ENCODE measurements at places on chromosomes 6 and 20.

DNA sequence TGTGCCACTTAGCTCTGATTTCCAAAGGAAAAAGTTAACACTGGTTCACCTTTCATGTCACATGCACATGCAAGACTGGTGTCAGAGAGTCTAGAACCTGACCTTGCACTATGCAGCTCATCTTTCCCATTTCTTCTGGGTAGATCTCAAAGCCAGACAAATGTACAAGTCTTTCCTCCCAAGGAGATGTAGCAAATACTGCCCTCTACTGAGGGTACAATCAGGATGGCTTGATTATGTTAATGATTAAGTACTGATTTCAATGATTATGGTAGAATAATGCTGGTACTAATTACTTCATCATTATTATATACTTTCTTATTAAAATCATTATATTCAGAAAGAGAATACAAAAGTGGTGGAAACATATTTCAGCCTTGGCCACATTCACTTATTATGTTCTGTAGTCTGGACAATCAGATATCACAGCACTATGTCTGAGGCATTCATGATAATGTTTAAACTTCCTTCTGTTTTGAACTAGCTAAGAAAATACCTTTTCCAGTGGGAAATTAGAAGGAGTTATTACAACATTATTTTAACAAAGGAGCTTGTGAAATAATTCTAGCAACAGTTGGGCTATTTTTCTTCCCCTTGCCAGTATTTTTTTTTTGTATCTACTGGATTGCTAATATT, 68.5 kb upstream of the FOXO3 start:
- DNase-seq: peak; percentile 30

DNA sequence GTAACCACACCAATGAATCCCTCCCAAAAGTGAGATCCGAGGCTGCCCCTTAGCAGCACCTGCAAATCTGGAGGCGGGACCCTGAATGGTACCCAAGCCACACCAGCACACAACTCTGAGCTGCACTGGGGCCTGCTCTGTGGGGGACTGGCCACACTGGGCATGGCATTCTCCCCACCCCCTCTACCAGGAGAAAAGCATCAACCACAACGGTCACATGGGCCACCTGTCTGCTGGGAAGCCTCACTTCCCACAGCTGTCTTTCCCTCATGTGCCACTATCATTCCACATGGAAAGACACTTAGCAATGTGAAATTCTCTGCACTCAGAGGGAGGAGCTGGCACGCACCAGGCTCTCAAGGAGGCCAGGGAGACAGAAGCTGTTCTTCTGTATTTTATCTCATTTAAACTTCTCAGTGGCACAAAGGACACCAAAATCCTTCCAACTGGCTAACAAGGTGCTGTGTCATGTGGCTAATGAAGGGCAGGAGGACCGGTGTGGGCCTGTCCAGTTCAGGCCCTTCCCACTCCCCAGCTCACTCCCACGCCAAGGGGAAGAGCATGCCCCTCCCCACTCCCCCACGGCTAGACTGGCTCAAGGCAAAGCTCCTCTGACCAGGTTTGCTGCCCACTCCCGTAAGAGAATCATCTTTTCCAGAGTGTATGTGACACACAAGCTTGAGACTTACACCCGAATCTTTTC, 19.0 kb downstream of the YTHDF1 start:
- DNase-seq: no peak

DNA sequence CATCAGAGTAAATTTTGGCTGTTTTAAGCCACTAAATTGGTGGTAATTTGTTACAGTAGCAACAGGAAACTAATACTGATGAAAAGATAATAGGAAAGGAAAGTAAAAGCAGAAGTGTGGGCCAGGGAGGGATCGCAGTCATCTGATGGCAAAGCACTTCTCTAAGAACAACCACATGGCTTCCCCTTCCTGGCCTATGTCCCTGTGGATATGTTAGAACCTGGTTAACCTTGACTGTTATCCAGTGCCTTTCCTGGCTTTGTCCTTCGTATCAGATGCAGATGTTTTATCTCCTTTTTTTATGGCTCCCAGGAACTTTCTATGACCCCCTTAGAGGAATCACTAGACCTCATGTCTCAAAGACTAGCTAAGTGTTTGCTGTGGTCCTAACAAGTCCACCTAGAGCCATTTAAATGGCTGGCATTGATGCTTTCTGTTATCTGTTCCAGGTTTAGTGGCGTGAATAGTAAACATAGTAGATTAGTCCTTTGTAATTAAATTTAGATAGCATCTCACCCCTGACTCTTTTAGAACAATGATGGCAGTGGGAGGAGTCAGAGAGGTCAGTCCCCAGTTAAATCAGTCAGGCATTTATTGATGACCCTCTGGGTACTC, 79.2 kb upstream of the PHACTR2 start:
- no peak for DNase-seq

GRCh38 chr6:137197684-137198645, 21.2 kb downstream of the IFNGR1 start:
- no peak for DNase-seq

DNA sequence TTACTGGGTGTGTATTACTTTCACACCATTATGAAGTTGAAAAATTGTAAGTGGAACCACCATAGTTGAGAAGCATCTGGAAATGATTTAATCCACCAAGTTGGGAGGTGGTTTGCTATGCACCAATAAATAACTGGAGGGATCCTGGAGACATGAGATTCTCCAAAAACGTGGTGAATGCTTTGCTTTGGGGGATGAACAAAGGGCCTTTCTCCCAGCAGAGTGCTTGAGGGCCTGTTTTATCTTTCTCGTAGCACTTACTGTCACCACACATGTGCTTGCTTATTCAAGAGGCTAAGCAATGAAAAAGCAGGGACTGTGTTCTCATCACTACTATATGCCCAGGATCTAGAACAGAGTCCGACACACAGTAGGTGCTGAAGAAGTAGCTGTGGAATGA, 371.1 kb downstream of the DHX35 start:
- DNase-seq: no peak

DNA sequence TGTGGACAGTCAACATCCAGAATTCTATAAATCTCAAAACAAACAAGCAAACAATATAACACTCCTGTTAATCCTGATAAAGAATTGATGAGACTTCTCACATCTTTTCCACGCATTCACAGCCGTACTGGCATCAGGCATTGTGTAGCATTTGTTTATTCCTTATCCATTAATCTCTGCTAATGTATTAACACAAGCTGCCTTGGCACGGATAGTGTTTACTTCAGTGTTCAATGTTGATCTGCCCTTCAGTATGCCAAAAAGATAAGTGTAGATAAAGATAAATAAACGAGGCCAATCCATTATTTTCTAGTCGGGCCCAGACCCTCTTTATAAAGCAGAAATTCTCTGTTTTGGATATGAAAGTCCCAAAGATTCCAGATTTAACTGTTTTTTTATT, 16.1 kb downstream of the UFL1 start:
- DNase-seq: no peak

GRCh38 chr6:116461932-116462885, 1.0 kb downstream of the CALHM6 start:
- DNase-seq: peak; percentile 69

GRCh38 chr20:2093159-2093781, 8.4 kb upstream of the STK35 start:
- DNase-seq: no peak

DNA sequence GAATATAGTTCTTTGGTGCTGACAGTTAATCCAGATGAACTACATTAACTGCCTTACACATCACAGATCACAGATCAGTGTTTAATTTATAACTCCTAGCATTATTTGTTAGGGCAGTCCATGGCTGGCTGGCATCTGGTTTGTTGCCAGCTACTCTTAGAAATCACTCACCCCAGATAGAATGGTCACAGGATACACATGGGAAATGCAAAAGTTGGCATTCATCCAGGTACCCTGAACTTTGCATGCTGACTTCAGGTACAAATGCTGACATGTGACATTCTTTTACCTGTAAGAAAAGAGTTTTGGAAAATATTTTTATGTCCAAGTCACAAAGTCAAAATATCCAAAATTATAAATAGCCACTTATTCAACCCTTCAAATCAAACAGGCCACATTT, 20.2 kb downstream of the FBXL4 start:
- peak; percentile 69 for DNase-seq

- DNase-seq: no peak
Observed at GRCh38 chr6:160180706-160181105, 59.1 kb downstream of the SLC22A1 start.

DNA sequence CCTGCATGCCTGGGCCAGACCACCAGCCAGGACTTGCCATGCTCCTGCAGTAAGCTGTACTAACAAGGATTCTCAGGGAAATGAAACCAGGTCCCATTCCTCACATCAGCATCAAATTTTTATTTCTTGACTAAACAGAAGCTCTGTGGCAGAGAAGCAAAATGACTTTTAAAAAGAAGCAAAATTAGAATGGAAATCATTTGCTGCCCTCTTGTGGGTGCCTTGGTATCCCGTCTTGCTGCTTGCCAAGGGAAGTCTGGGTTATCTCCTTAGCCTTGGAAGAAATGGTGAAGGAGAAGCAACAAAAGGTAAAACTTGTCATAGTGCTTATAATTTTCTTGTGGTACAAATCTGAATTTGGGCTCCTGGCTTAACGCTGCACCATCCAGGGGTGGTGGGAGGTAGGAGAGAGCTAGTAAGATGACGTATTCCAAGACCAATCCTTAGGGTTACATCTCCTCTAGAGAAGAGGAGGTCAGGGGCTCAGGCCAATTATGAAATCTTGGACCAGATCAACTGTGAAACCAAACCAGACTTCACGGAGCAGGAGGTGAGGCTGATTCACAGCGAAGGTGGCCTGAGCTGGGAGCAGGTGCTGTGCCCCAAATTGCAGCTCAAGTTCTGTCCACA, 107.5 kb downstream of the FAXC start:
- peak; percentile 12 for DNase-seq

GRCh38 chr6:6701864-6702263, 113.3 kb downstream of the LY86 start:
- DNase-seq: no peak

DNA sequence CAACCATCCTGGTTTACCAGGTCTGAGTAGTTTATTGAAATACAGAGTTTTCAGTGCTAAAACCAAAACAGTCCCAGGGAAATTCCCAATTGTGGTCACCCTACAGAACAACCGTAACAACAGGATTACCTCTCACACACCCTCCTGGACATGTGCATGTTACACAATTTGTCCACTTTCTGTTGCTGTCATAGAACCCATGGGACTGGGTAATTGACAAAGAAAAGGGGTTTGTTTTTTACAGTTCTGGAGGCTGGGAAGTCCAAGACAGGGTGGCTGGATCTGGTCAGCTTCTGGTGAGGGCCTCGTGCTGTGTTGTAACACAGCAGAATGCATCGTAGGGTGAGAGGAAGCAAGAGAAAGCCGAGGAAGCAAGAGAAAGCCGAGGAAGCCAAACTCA, 9.1 kb upstream of the ADA start:
- no peak for DNase-seq

- no peak for DNase-seq
Observed at GRCh38 chr6:158564243-158565121, 4.6 kb downstream of the TMEM181 start.

Measured in renal pelvis (tissue), 12 donors.